Panc1 (cell line): ENCODE measurements at places on chromosomes 16 and 17.

DNA sequence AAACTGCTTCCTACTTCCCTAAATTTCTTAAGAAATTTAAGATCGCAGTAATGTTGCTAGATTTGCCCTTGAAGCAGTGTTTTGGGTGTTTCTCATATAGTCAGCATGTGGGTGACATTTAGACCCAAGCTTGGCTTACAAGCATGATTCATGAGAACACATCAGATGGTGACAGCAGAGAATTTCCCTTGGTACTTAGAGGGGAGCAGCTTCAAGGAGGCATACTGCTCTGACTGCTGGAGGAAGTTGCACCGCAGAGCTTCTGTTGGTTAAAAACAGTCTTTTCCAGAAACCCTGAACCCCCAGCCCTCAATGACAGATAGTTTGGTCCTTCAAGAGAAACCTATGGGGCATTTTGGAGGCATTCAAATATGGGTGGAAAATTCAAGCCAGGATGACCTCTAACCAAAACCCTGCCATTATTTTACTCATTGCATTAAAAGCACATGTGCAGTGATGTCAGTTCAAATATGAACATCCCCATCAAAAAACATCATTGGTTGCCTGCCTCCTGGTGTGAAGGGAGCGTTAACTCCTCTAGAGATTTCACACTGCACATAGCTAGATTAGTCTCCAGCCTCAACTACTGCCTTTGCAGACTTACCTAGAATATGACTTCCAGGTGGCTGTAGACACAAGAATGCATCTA, 201.5 kb upstream of the CACNG5 start:
- no peaks in the 10 kb centered on the region for H3K36me3 ChIP-seq
- H3K4me3 ChIP-seq, result no peak overlapping the region
- DNase-seq, result no peak
- H3K27me3 ChIP-seq, result no peaks in the 10 kb centered on the region

GRCh38 chr16:9357829-9358228, 266.4 kb downstream of the HAPSTR1 start:
- no peak overlapping the region for H3K27ac ChIP-seq
- H3K27me3 ChIP-seq, result 0 out of 2 replicates have a peak, but pooled peaks cover 5% of the 10 kb centered on the region
- no peak overlapping the region for H3K4me3 ChIP-seq
- no peaks in the 10 kb centered on the region for H3K36me3 ChIP-seq

- no peak for DNase-seq
- H3K4me1 ChIP-seq, result no peaks in the 10 kb centered on the region
- no peaks in the 10 kb centered on the region for H3K27me3 ChIP-seq
- no peak overlapping the region for H3K4me3 ChIP-seq
- H3K36me3 ChIP-seq, result no peaks in the 10 kb centered on the region
Observed at GRCh38 chr17:27570578-27570914, 60.4 kb upstream of the LGALS9 start.

GRCh38 chr17:31859487-31860008, 504 bp upstream of the COPRS start:
- peaks cover 6% of the 10 kb centered on the region; the same call in 1 of the 2 replicates for H3K36me3 ChIP-seq
- peaks cover 20% of the 10 kb centered on the region for H3K4me1 ChIP-seq
- peak overlapping the region; percentile 86 for H3K4me3 ChIP-seq
- H3K27ac ChIP-seq, result peak overlapping the region; percentile 71
- no peaks in the 10 kb centered on the region for H3K27me3 ChIP-seq
- DNase-seq, result peak; percentile 4

DNA sequence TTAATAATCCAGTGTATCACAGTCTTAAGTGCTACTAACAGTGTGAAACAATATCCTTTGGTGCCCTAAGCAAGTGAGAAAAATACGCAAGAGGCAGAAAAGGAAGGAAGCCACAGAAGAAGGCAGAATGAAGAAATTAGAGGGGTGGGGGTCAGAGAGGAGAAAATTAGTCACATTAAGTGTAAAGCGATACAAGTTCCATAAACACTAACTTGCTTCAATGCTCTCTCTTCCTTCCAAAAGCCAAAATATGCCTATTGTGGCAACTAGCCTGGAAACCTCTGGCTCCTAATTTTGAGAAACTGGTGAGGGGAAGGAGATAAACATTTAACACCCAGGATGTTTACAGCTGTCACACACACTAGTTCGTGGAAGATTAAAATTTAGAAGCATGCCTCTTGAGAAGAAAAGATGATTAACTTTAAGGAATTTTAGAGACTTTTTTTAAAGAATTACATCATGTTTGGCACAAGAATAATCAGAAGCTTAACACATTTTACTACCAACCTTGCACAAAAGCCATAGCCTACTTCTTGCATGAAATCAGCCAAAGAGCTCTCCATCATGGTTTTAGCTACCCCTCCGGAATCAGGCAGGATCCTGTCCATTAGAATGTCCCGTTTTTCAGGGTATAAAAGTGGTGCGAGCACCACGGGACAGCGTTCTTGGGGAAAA, 44.7 kb downstream of the CNOT1 start:
- H3K4me3 ChIP-seq, result no peak overlapping the region
- peaks cover 47% of the 10 kb centered on the region for H3K36me3 ChIP-seq

GRCh38 chr17:32315171-32315570, 26.8 kb downstream of the C17orf75 start:
- 0 out of 2 replicates have a peak, but pooled peaks cover 4% of the 10 kb centered on the region for H3K4me1 ChIP-seq
- H3K36me3 ChIP-seq, result no peaks in the 10 kb centered on the region
- no peak for DNase-seq
- no peaks in the 10 kb centered on the region for H3K27me3 ChIP-seq
- no peak overlapping the region for H3K4me3 ChIP-seq

- H3K27ac ChIP-seq, result no peak overlapping the region
- no peaks in the 10 kb centered on the region for H3K36me3 ChIP-seq
- DNase-seq, result no peak
- no peak overlapping the region for H3K4me3 ChIP-seq
- no peaks in the 10 kb centered on the region for H3K4me1 ChIP-seq
Observed at GRCh38 chr16:1460602-1461138, 14.2 kb downstream of the CLCN7 start.

GRCh38 chr17:48231995-48232959, 124.7 kb downstream of the SNX11 start:
- DNase-seq, result no peak
- no peaks in the 10 kb centered on the region for H3K36me3 ChIP-seq
- H3K27me3 ChIP-seq, result peaks cover 6% of the 10 kb centered on the region; the same call in 1 of the 2 replicates

DNA sequence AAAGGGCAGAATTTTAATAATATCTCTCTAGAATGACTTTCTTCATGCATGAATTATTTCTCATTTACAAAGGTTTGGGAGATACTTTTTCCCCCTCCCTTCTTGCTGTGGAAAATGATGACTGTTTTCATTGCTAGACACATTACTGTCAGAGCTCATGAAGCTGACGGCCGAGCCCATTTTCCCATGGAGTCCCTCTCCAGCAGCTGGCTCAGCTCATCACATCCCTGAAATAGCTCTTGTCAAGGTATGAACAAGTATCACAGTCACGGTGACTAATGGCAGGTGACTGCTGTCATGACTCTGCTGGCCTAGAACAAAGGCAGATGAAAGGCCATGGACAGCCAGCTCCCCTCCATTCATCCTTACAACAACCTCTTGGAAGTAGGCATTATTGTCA, 208.1 kb downstream of the ABCC12 start:
- no peak overlapping the region for H3K27ac ChIP-seq
- H3K36me3 ChIP-seq, result no peaks in the 10 kb centered on the region
- H3K4me3 ChIP-seq, result no peak overlapping the region

- no peaks in the 10 kb centered on the region for H3K27me3 ChIP-seq
- no peaks in the 10 kb centered on the region; the same call in none of the 2 replicates for H3K36me3 ChIP-seq
- H3K4me1 ChIP-seq, result no peaks in the 10 kb centered on the region
- no peak overlapping the region for H3K4me3 ChIP-seq
- DNase-seq, result no peak
Observed at GRCh38 chr17:66791347-66791746, 43.6 kb upstream of the CACNG5 start.

DNA sequence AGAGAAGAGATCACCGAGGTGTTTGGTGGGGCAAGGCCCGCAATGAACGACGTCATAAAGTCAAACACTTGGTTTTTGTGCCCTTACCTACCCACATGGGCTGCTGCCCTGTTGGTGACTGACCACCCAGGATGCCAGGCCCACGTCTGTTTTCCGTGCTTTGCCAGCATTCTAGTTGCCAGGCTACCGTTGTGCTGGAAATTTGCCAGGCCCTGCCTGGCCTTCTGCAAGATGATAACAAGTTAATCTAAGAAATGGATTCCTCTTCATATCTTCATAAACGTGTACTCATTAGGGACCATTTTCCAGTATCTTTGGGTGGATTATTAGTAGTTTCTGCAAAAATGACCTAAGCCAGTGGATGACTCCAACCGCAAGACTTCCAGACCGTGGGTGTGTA, 35.4 kb downstream of the SLC6A4 start:
- H3K36me3 ChIP-seq, result no peaks in the 10 kb centered on the region
- no peaks in the 10 kb centered on the region for H3K27me3 ChIP-seq
- no peak overlapping the region for H3K27ac ChIP-seq
- DNase-seq, result no peak

GRCh38 chr17:29401258-29401657, 11.1 kb downstream of the TAOK1 start:
- H3K4me3 ChIP-seq, result no peak overlapping the region
- no peaks in the 10 kb centered on the region for H3K4me1 ChIP-seq
- H3K27me3 ChIP-seq, result no peaks in the 10 kb centered on the region
- H3K36me3 ChIP-seq, result peaks cover 2% of the 10 kb centered on the region; the same call in 1 of the 2 replicates
- no peak overlapping the region for H3K27ac ChIP-seq

GRCh38 chr17:72667096-72668063, 425.1 kb downstream of the SLC39A11 start:
- H3K4me3 ChIP-seq, result no peak overlapping the region
- peaks cover 13% of the 10 kb centered on the region for H3K4me1 ChIP-seq
- H3K36me3 ChIP-seq, result no peaks in the 10 kb centered on the region
- DNase-seq, result no peak
